Activated CD8-positive, alpha-beta memory T cell treated with anti-CD3 and anti-CD28 coated beads for 48 hours (primary cell): ENCODE measurements at places on chromosomes 6 and 20.

- no peak for DNase-seq
Observed at GRCh38 chr20:43947316-43947710, 32.7 kb downstream of the TOX2 start.

GRCh38 chr20:61806314-61806713, 259.4 kb downstream of the TAF4 start:
- no peak for DNase-seq

GRCh38 chr20:50366270-50367103, 143.7 kb upstream of the PTPN1 start:
- no peak for DNase-seq

DNA sequence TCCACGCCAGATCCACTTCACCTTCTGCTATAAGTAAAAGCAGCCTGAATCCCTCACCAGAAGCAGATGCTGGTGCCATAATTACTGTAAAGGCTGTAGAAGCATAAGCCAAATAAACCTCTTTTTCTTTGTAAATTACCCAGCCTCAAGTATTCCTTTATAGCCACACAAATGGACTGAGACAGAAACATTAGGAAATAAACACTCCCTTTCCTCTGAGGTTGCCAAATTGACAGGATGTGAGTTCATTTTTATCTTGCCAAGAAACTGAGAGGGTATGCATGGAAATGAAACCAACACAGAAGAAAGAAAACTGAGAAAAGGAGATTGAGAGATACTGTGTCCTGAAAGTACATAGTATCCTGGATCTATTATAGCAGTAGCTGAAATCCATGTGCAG, 481.2 kb downstream of the HAO1 start:
- DNase-seq = no peak

GRCh38 chr6:134830194-134830593, 119.7 kb downstream of the ALDH8A1 start:
- no peak for DNase-seq

DNA sequence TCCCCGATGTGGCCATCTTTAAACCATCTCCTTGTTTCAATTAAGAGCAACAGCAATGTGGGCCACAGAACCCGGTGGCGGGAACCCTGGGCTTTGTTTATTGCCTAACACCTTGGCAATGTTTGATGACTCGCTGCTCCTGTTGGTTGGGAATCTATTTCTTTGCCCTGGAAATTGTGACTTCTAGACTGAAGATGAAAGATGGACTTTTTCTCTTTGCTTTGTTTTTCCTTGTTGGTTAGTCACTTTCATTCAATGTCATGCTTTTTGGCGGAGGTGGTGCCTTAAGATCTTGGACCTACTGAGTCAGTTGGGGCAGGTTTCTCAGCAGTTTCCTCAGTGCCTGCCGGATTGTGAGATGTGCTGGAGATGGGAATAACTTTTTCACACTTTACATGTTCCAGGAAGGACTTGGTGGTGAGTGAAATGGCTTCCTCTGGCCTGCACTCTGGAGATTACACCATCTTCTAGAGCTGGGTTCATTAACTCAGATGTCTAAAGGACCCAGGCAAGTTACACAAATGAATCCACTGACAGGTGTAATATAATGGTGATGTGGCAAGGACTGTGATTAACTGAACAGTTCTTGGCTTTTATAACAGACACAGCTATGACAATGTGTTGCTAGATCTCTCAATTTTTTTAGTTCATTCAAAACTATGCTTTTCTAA, 56.3 kb downstream of the TSHZ2 start:
- DNase-seq = no peak

- no peak for DNase-seq
Observed at GRCh38 chr6:73923905-73924485, 228.0 kb downstream of the CD109 start.

DNA sequence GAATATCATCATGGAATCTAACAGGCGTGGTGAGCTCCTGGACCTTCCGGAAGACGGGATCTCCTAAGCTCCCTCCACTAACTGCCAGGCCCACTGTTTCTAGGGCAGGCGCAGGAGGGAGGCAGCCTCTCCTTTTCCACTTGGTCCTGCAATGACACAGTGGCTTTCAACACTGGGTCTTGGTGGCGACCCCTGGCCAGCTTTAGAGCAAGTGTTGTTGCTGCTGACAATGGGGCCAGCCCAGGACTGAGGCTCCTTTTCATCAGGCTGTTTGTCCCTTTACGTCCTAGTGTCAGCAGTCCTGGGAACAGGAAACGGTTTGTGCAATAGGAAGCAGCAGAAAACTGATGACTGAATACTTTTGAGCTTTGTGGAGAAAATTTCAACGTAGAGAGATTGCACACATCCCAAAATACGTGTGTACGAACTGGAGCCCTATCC, 9.7 kb upstream of the QKI start:
- DNase-seq = no peak

GRCh38 chr6:52102405-52102804, 15.0 kb upstream of the PKHD1 start:
- no peak for DNase-seq

GRCh38 chr20:19253916-19254820, 41.7 kb downstream of the SLC24A3 start:
- DNase-seq = no peak

DNA sequence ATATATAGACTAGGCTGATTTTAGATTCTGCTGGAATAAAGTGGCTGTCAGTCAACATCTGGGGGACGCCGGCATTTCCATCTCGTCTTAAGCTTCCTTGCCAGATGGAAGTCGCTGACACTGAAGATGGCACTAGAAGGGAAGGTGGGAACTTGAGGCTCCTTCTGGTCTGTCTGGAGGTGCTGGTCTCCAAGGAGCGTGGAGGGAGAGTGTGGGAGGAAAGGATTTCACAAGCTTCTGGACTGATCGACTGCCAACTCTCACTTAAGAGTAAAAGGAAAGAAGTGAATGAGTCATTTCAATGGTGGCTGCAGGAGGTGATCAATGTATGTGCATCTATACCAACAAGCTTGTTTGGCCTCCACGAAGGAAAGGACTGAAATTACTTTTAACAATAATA, 40.4 kb downstream of the DUSP22 start:
- DNase-seq = no peak

- no peak for DNase-seq
Observed at GRCh38 chr6:142820338-142821051, 124.5 kb downstream of the HIVEP2 start.

- DNase-seq = no peak
Observed at GRCh38 chr6:32685603-32686002, 19.1 kb upstream of the HLA-DQB1 start.

DNA sequence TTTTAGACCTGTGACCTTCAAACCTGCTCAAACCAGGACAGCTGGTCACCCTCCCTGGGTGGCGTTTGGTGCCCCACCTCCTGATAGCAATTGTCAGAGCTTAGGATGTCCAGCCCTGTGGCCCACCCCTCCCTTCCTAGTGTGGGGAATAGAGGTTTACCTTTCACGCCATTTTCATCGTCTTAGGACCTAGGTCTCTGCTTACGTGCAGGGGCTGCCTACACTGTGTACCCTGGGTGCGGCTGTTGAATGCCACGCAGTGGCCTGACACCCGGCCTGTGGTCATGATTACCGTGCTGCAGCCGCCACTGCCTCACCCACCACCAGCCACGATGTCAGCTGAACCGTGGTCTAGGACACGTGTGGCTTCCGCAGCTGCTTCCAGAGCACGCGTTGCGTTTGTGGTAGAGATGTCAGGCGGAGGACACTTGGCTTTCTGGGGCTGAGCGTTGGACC, 157.3 kb downstream of the DTNBP1 start:
- DNase-seq = no peak
